ENCODE measurements at places on chromosomes 7 and 10.

- no peak for DNase-seq
These were observed 39.8 kb upstream of the ZNF37A start for GRCh38 chr10:38054361-38054797.

- DNase-seq, result no peak
These were observed 216.0 kb downstream of the KCNMA1 start for GRCh38 chr10:77421591-77421990.

DNA sequence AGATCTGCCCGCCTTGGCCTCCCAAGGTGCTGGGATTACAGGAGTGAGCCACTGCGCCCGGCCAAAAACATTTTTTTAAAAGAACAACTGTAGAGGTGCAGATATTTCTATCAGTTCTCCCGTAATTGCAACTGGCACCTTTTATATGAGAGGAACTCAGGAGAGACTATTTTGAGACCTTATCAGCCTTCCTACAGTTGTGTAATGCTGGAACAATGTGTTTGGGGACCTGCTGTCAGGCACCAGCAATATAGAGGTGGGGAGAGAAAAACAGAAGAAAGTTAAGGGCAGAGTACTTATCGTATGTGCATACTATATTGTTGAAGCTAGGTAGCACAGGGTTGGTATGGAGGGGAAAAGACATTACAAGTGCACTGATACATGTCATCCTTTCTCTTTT is 343.8 kb upstream of the ANKRD30A start:
- DNase-seq, result no peak

DNA sequence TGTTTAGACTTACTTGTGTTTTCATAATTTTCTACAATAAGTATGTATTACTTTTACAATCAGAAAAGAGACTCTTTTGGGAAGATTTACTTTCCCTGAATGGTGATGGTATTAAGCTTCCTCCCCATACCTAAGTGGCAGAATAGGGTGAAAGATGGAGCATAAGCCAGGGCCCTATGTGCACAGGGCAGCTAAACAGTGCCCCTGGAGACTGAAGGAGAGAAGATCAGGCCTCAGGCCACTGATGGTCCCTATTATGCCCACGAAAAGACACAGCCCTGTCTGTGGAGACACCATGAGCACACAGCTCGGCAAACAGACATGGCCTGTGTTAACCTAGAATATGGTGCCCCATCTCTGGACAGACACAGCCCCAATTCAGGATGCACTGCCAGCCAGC is 139.4 kb downstream of the OAT start:
- no peak for DNase-seq

GRCh38 chr10:104807581-104808310 is 166.7 kb downstream of the SORCS3 start:
- no peak for DNase-seq
